Heart left ventricle (tissue), 16 donors: ENCODE measurements at places on chromosomes 3 and 15. TPM values are rescaled to one million over a fixed set of nuclear protein-coding genes. Genes with fewer than 3 reads are reported as not detected.

Gene MAP2K1
- 45.5 TPM for total RNA-seq

DNA sequence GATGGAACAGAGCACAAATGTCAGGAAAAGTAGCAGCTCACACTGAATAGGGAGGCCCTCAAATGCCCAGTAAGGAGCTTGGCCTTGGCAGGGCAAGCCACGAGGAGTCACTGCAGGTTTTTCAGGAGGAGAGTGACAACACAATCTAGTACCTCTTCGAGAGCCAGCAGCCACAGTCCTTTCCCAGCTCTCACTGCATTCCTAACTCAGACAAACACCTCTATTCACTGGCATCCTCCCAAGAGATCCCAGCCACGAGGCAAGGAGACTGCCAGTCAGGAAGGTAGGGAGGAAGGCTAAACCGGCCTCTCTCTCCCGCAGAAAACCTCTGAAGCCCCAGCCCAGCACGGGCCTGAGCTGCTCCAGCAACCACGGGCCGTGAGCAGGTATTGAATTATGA, 146.0 kb upstream of the SMAD3 start:
- no peak for DNase-seq

DNA sequence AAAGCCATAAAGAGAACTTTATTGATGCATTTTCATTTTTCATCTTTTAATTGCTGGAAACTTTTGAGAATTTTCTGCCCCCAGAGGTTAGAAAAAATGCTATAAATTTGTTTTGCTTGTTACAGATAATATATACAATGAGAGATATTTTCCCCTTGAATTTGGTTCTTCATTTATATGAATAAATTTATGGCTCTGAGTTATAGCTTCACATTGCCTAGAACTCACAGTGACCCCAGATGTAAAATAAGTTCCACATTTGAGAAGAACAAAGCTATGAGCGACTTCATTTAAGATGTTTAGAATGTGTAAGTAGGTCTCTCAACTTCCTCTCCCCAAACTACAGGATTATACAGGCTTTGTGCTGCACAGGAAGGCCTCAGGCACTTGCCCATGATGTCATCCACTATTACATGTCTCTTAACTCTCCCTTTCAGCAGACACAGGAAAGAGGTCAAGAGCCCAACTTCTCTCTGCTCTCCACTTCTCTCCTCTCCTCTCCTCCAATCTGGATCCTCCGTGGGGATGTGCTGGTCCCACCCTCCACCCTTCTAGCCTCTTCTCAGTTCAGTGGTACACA, 92.8 kb downstream of the DUT start:
- no peak for DNase-seq

DNA sequence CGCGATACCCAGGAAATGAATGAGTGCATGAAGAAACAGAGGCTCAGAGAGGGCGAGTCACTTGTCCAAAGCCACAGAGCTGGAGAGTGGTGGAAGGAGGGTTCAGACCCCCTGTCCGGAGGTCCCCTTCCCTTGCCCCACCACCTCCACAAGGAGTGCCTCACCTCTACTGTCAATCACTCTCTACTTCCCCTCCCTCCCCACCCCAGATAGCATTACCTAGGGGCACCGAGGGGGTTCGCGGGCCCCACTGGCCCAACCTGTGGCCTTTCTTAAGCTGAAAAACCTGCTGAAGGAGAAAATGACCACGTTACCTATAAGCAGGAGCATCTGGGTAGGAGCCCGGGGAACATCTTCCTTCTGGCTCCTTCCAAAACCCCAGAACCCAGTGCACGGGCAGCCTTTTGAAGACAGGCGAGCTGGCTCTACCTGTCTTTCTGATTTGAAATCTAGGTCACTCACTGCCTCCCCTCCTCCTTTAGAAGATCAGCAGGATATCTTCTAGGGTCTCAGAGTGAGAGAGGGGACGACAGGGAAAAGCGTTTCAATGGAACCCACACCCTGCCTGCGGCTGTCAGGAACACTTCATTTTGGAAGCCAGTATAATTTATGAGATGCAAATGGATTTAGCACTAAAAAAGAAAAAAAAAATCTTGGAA, 89.9 kb upstream of the MEF2A start:
- DNase-seq = no peak

DNA sequence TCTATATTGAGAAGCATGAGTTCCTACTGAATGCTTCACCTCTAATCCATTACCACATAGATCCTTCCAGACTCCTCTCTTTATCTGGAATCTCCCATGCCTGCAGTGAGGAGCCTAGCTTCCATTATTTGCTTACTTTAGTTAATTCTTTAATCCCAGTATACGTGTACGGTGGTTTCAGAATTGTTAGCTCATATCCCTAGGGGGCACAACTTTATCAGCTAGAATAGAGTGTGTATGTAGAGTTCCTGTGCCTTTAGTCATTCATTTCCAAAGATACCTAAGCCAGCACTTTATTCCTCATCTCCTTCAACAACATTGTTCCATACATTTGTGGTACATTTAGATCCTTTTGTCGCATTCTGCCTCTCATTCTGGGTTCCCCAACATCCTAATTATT, 226.0 kb downstream of the TJP1 start:
- no peak for DNase-seq
